ENCODE measurements at places on chromosomes 7 and 10. TPM values are rescaled to one million over a fixed set of nuclear protein-coding genes. Genes with fewer than 3 reads are reported as not detected.

Gene HOXA10
- total RNA-seq, result not detected

Gene ASB10
- 26.9 TPM for total RNA-seq

Gene CDK6
- 40.5 TPM for total RNA-seq

Gene EIF5AL1
- total RNA-seq, result 0.31 TPM

Gene CNNM1
- total RNA-seq, result not detected

Gene RUFY2
- total RNA-seq, result 8.6 TPM

Gene C7orf57
- total RNA-seq, result not detected

Gene ARHGEF35
- total RNA-seq, result 1.8 TPM

Gene MNX1
- not detected for total RNA-seq

Gene MRLN
- total RNA-seq, result not detected

Gene SLC29A4
- total RNA-seq, result 3.2 TPM

Gene CFAP69
- 2.6 TPM for total RNA-seq

Gene FOXL3
- not detected for total RNA-seq

Gene MMD2
- total RNA-seq, result not detected

Gene HMX3
- total RNA-seq, result not detected

Gene IFIT2
- total RNA-seq, result 30.2 TPM

Gene BMPR1A
- total RNA-seq, result 72.0 TPM

Gene COL28A1
- 0.83 TPM for total RNA-seq

Gene NEURL1
- 0.21 TPM for total RNA-seq

Gene EPDR1
- 37.2 TPM for total RNA-seq

Gene SPDYE2
- total RNA-seq, result not detected

Gene SEMA3E
- total RNA-seq, result 1.0 TPM

Gene PHKG1
- 19.7 TPM for total RNA-seq

Gene RSPH10B
- not detected for total RNA-seq

Gene C10orf53
- not detected for total RNA-seq

Gene KIAA1217
- total RNA-seq, result 30.8 TPM

Gene NANOS1
- total RNA-seq, result 8.8 TPM

Gene ITGA8
- 2.2 TPM for total RNA-seq

Gene ACADSB
- 53.4 TPM for total RNA-seq

Gene MINDY4
- total RNA-seq, result 2.4 TPM
